Activated CD4-positive, alpha-beta T cell treated with anti-CD3 and anti-CD28 coated beads, Interleukin-2, amount 50 U/mL, for 1 hour (primary cell): ENCODE measurements at places on chromosomes 2 and 18.

DNA sequence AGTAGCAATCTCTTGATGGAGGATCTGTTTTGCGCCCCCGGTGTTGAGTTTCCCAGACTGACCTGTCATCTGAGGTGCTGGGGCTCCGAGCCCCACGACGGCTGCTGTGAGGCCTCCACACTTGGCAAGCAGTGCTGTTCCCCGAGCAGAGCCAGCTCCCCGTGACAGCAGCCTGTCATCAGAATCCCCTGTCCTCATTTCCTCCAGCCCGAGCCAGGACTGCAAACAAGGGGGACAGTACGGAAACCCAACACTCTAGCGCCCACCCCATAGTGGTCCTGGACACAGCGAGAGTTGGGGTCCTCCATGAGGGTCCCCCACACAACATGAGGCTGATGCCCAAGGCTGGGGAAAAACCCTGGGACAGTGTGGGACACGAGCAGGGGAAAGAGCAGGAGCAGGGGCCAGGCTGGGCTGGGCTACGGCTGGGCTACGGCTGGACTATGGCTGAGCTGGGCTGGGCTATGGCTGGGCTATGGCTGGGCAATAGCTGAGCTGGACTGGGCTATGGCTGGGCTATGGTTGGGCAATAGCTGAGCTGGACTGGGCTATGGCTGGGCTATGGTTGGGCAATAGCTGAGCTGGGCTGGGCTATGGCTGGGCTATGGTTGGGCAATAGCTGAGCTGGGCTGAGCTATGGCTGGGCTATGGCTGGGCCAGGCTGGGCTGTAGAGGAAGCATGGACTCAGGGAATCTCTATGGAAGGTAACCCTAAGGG is 1.5 kb upstream of the KLHL30 start:
- DNase-seq, result no peak

- peak; percentile 28 for DNase-seq
These were observed 857 bp downstream of the RESP18 start for GRCh38 chr2:219331560-219332213.

- DNase-seq, result no peak
These were observed 199.8 kb downstream of the AGPS start for GRCh38 chr2:177592397-177592796.

DNA sequence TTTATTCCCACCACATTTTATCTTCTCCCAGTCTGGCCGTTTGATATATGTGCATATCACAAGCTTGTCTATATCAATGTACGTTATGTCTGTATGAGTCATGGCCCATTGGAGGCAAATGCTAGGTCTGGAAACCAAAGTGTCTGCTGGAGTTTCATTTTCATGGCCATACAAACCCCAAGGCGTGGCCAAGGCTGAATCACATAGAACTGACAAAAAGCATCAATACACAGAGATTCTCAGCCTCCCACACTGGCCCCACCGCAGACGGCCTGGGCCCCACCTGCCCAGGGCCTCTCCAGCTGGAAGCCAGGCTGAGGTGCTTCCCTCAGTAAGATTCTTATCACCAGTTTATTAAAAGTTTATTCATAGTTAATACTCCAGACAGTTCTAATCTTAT is 40.5 kb upstream of the SALL3 start:
- DNase-seq, result no peak

DNA sequence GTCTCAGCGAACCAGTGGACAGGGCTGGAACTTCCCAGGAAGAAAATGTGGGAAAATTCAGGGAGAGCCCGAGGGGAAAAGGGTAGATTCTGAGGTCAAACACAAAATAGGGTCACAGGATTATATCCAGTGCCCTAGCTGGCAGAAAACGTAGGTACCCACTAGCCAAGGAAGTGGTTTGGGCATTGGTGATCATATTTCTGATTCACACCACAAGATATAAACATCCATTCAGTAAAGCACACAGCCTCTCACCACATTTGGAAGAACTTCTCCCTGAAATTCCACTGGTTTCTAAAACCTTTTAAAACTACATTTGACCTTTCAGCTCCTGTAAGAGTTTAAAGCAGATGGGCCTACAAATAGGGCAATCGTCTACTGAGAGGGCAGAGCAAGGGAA is 186.9 kb downstream of the TTC32 start:
- DNase-seq, result no peak

DNA sequence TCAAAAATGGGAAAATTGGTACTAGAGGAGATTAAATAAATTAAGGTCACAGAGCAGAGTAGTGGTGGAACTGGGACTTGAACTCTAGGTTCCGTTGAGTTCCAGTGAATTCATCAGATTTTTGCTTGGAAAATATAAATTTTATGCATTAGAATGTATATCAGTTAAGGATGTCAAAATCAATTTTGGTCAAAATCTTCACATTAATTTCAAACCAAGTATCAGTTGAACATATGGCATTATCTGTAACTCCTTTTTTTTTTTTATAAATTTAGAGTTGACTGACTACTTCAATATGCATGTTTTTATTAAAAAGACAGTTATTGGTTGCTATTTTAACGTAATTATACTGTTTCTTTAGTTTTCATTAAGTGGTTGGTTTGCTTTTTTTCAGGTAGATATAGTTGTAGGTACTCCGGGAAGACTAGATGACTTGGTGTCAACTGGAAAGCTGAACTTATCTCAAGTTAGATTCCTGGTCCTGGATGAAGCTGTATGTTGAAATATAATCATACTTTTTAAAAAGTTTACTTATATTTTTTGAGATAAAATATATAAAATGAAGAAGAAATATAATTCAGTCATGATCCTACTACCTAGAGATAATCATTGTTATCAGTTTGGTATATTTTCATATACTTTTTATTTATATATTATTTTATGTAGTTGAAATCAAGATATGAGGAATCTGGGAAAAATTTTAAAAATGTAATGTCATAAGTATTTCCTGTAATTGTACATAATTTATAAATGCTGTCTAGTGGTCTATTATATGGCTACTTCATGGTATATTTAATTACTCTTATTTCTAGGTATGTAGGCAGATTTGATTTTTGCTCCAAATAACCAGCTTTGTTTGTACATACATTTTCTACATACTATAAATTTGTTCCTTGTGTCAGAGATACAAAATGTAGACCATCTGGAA is 25.4 kb downstream of the DDX1 start:
- DNase-seq, result no peak

GRCh38 chr2:223998948-223999347 is 40.1 kb downstream of the SERPINE2 start:
- DNase-seq, result no peak

DNA sequence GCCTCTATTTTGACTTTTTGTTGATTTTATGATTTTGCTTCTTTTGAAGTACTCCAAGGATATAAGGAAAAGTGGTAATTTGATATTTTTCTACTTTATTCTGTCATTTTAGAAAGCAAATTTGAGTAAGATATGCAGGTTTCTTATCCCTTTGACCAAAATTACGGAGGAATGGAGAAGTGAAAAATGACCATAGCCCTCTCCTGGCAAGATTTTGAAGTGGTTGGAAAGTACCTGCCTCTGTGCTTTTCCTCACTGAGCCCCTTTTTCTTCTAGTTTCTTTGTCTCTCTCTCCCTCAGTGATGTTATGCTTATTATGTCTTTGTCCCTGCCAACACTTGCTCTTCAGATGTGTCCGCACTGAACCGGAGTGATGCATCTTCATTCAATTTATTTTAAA is 898.1 kb downstream of the EPHA4 start:
- no peak for DNase-seq

- DNase-seq, result no peak
These were observed 52.3 kb upstream of the SLC39A10 start for GRCh38 chr2:195604706-195605105.

GRCh38 chr2:2912293-2912692 is 465.3 kb downstream of the EIPR1 start:
- DNase-seq, result no peak

- DNase-seq, result no peak
These were observed 23.6 kb upstream of the CATIP start for GRCh38 chr2:218332920-218333645.

GRCh38 chr2:174166261-174166660 is 82.1 kb downstream of the OLA1 start:
- DNase-seq, result no peak

- DNase-seq, result no peak
These were observed 1258.3 kb upstream of the GYPC start for GRCh38 chr2:125397535-125398251.

DNA sequence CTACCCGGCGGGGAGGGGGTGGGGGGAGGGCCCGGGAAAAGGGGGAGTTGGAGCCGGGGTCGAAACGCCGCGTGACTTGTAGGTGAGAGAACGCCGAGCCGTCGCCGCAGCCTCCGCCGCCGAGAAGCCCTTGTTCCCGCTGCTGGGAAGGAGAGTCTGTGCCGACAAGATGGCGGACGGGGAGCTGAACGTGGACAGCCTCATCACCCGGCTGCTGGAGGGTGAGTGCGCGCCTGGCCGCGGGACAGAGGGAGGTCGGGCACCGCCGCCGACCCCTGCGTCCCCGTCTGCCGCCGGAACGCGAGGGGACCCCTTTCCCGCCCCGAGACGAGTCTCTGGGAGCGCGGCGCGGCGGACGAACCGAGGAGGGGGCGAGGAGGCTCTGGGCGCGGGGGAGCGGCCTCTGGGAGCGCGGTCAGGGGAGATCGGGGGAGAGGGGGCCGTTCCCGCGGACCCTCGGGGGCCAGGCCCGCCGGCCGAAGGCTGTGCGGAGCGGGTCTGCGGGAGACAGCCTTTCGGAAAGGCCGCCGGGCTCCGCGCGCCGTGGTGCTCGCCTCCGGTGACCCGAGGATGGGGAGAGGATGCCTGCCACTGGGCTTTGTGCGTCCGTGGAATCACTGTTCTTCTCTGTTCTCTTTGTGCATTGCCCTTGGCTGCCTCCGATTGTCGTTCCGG is 463 bp downstream of the PPP1CB start:
- DNase-seq, result peak; percentile 23

DNA sequence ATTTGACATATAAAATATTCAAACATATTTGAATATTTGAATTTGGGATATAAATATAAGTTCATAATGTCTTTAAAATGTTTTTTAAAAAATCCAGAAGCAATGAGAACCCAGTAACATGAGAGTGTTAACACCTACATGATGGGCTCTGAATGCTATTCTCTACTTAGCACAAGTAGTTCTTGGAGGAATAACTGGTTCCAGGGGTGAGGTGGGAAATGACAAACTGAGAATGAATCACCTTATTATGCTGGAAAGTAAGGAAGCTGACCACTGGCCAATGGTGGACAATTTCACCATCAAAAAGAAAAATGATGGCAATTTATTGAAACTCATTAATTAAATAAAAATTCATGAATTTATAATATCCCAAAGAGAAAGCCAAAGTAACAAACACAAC is 79.6 kb upstream of the NABP1 start:
- no peak for DNase-seq

- DNase-seq, result peak; percentile 33
These were observed 638 bp downstream of the ST3GAL5 start for GRCh38 chr2:85888020-85888683.

- DNase-seq, result no peak
These were observed 19.6 kb downstream of the LDAH start for GRCh38 chr2:20803226-20803682.

DNA sequence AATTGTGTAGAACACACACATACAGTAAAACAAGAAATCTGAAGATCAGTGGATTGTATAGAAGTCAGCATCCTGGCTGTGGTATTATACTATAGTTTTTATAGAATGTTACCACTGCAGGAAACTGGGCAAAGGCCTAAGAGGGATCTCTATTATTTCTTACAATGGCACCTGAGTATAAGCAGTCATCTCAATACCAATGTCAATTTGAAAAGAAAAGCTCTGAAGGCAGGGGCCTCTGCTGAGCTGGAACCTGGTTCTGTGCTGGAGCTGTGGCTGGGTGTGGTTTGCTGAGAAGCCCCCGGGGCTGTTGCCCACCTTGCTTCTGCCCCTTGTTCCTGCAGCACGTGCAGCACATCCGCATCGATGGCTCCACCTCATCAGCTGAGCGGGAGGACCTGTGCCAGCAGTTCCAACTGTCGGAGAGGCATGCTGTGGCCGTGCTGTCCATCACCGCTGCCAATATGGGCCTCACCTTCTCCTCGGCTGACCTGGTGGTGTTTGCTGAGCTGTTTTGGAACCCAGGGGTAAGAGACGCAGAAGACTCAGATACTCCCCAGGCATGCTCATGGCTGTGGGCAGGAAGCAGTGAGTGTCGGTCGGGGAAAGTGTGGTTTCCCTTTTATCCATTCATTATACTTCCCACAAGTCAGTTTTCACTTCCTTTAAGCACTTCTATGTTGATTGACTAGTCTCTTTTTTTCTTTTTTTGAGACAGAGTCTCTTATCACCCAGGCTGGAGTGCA is 23.5 kb upstream of the RPL37A start:
- no peak for DNase-seq

DNA sequence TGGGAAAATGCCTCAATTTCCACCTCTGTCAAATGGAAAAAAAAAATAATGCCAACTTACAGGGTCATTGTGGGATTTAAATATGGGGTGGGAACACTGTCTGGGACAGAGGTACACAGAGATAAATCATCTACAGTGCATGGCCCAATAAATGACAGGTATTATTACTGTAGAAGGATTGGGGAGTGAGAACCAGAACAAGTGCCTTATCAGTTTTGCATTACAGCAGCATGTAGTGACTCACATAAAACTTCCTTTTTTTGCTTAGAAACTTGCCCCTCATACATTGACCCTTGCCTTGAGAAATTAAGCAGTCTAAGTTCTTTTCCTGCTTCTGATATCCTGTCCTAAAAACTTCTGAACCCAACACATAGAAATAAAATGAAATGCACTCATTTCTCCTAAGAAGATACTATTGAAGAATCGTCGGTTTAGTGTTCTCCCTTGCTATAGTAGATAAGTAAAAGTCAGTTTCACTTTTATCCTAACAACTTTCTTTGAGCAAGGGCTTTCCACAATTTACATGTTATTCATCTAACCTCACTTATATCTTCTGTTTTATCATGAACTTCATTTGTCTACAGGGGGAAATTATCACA is 121.0 kb upstream of the HAAO start:
- no peak for DNase-seq

DNA sequence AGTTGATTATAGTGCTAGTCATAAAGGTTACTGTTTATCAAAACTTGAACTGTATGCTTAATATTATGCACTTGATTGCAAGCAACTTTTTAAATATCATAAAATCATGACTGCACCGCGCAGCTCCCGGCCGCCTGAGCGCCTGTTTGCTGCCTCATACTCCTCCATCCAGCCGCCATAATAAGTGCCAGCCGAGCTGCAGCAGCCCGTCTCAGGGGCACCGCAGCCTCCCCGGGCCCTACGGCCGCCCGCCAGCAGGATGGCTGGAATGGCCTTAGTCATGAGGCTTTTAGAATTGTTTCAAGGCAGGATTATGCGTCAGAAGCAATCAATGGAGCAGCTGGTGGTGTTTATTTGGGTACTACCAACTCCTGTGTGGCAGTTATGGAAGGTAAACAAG is 337.2 kb downstream of the PAX3 start:
- no peak for DNase-seq

- DNase-seq, result no peak
These were observed 61.7 kb downstream of the PRKCE start for GRCh38 chr2:45713136-45713535.

DNA sequence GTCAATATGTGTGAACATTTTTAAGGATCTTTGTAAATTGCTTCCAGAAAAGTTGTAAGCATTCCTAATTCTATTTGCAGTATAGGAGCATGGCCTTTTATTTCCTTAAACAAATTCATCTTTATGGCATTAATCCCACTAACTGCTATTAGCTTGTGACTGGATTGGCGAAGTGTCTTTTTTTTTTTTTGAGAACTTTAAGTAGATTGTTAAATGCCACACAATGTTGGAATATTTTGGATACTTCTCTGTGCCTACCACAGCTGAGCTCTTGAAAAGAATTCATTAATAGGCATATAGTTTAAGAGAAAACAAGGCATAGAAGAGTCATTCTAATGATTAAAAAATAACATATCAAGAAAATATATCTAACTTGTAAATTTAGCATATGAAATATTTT is 129.7 kb downstream of the LAMA3 start:
- no peak for DNase-seq

GRCh38 chr2:86199834-86200177 is 549 bp downstream of the MRPL35 start:
- DNase-seq, result no peak
